A172 (cell line): ENCODE measurements at places on chromosomes 4 and X. TPM values are rescaled to one million over a fixed set of nuclear protein-coding genes. Genes with fewer than 3 reads are reported as not detected.

The RASL11B gene
- total RNA-seq = not detected in 2 replicates

The GPRASP1 gene
- 0.26 and 0.29 TPM in 2 replicates for total RNA-seq

The LGI2 gene
- 0.19 and 0.93 TPM in 2 replicates for total RNA-seq

The FOXO4 gene
- total RNA-seq = 0.98 and 2.4 TPM in 2 replicates

The SATL1 gene
- total RNA-seq = not detected in 2 replicates

The ODAPH gene
- not detected in 2 replicates for total RNA-seq

The ERCC6L gene
- total RNA-seq = 16.3 and 19.0 TPM in 2 replicates

The KCNIP4 gene
- not detected in 2 replicates for total RNA-seq

The ARHGAP10 gene
- 9.1 and 10.3 TPM in 2 replicates for total RNA-seq

The PDGFRA gene
- 0.05 and 0.10 TPM in 2 replicates for total RNA-seq

The MAD2L1 gene
- total RNA-seq = 101 and 118 TPM in 2 replicates

The POU4F2 gene
- total RNA-seq = not detected in 2 replicates

The F9 gene
- total RNA-seq = not detected in 2 replicates
